Activated naive CD8-positive, alpha-beta T cell treated with anti-CD3 and anti-CD28 coated beads, Interleukin-2, amount 10 ng/mL, durations not matched to agents 7 days and 5 days (primary cell): ENCODE measurements at places on chromosomes 2 and 18. TPM values are rescaled to one million over a fixed set of nuclear protein-coding genes. Genes with fewer than 3 reads are reported as not detected.

DNA sequence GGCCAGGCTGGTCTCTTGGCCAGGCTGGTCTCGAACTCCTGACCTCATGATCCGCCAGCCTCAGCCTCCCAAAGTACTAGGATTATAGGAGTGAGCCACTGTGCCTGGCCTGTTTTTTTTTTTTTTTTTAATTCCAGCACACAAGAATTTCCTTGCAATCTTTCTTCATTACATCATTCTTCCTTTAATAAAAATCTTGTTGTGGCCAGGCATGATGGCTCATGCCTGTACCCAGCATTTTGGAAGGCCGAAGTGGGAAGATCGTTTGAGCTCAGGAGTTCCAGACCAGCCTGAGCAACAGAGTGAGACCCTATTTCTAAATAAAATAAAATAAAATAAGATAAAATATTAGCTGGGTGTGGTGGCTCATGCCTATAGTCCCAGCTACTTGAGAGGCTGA, 21.4 kb upstream of the PLEKHM3 start:
- no peak for DNase-seq

DNA sequence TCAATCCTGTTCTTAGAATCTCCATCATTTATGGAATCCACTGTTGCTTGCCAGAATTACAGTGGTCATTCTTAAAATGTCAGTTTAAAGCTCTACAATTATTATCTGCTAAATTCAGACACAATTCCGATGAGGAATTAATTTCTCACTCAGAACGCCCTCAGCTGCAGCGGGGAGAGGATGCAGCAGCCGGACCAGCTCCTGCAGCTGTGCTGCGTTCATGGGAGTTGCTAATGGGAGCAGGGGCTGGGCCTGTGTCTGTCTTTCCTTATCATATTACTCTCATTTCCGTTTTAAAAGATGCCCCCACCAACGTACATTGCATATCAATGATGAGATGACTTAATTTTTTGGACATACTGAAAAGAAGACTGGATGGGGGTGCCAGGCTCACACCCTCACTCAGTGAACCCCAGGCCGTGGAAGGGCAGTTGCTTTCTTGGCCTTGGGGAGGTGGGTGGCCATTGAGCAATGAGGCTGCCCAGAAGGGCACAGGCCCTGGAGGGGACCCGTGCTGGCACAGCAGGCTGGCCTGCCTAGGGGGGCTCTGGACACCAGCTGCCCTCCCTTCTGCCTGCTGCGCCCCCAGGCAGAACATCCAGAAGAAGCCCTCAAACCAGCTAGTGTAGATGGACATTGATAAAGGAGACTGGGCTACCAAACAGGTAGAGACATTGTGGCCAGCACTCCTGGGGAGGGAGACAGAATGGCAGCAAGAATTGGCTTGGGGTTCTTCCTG, 503.6 kb upstream of the MYT1L start:
- no peak for DNase-seq

GRCh38 chr18:9647496-9648323, 33.4 kb upstream of the PPP4R1 start:
- no peak for DNase-seq

DNA sequence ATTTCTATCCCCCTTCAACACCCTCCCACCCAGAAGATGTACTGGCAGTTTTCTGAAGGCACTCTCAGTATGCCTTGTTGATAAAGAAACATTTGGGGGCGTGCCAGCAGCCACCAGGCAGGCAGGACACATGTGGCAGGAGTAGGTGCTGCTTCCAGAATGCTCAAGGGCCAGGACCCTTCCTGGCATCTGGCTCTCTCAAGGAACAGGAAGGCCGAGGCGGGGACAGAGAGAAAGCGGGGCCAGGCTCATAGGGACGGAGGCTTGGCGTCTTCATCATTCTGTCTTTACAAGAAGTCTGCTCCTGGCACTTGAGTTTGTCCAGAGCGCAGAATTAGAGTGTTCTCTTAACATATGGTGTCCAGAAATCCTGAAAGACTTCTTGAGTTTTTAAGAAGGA, 121.6 kb downstream of the FAM210A start:
- DNase-seq: no peak

DNA sequence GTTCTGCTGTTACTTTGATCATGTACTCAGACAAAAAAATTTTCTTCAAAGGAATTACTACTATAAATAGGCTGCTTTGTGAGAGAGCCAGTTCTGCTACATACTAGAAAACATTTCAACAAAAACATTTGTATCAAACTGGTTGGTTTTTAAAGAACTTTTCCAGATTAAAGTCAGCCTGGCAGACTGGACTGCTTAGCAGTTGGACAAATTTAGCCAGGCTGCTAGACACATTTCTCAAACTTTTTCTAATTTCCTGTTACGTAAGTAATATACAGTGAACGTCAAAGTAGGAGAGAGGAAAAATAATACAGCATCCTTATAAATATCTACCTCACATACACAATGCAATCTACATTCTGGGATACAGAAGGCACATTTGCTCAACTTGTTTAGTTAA, 109.5 kb downstream of the SP3 start:
- DNase-seq: no peak

Gene SIGLEC15
- not detected for total RNA-seq
